ENCODE measurements at places on chromosomes 4 and X.

DNA sequence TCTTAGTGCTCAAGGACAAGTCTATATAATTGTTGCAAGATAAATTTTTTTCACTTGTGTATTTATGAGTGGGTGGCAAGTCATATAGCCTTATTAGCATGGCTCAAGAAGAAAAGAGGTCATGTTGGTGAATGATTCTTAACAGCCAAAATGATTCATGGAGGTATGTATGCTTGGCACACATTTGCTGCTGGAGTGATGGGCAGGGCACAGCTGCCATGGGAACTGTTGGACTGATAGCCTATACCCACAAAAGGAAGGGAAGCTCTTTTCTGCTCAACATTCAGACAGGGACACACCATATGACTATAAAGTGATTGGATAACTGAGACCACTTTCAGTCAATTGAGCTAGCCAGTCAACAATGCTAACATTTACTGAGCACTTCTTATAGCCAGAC, 46.8 kb upstream of the PITX2 start:
- no peak for DNase-seq

DNA sequence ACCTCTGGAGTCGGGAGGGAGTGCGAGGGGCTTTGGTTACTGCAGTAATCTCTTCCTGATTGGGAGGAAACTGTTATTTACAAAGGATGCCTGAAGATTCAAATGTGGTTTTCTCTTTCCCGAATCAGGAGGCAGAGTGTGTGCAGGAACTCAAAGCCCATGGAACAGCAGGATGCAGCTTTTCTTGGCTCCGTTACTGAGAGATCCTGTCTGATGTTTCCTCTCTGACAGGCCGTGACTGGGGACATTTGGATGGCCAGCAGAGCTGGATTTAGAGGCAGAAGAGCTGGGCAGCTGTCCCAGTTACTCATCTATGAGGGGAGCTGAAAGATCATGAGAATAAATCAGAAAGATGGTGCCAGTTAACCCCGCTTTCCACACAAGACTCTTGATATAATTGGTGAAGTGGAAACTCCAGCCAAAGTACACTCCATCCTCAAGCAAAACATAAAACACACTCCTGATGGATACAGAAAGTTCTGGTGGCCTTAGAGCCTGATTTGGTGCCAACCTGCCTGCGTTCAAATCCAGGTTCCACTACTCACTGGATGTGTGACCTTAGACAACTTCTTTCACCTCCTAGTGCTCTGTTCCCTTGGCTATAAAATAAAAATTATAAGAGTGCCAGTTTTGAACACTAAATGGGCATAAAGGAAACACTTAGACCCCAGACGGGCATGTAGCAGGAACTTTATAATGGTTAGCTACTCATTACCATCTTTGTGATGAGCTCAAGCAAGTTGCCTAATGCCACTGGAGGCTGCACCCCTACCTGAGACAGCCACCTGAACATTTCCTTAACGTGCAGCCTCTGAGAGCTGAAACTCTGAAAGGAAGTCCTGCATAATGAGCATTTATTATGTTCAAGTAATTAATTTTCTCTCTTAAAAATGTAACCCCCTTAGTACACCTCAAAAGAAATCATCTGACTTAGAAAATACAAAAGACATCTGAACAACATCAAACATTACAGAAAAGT, 349.0 kb upstream of the GATB start:
- no peak for DNase-seq

- DNase-seq, result peak; percentile 53
Measured at GRCh38 chr4:174198828-174199227, 84.6 kb downstream of the FBXO8 start.

DNA sequence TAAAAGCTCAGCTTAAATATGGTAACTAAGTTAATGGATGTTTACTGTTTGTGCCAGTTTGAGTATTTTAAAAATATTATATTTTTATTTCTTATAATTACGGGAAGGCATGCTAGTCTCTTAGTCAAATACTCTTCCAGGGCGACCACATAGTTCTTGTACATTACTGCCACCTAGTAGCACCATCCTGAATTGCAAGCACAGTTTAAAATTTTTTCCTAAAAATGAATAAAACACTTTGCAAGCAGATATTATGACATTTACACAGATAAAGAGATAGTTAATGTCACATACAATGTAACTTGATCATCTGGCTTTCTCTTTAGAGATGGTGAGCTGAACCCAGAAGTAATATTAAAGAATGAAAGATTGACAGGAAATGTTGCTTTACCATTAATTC, 11.5 kb downstream of the NDP start:
- no peak for DNase-seq

DNA sequence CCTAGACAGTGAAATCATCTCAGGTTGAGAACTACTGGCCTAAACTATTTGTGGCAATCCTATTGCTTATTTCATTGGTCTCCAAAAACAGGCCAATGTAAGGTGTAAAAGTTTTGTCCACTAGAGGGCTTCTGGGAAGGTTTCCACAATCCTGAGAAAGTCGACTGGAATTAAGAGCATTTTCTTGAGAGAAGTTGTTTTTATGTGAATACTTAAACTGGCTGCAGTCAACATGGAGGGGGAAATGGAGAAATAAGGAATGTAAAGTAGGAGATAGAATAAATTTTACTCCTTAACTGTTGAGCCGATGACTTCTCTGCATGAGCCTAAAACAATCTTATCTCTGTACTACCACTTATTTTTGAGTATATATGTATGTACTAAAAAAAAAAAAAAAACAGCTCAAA, 11.0 kb upstream of the EIF4E start:
- DNase-seq, result peak; percentile 50

DNA sequence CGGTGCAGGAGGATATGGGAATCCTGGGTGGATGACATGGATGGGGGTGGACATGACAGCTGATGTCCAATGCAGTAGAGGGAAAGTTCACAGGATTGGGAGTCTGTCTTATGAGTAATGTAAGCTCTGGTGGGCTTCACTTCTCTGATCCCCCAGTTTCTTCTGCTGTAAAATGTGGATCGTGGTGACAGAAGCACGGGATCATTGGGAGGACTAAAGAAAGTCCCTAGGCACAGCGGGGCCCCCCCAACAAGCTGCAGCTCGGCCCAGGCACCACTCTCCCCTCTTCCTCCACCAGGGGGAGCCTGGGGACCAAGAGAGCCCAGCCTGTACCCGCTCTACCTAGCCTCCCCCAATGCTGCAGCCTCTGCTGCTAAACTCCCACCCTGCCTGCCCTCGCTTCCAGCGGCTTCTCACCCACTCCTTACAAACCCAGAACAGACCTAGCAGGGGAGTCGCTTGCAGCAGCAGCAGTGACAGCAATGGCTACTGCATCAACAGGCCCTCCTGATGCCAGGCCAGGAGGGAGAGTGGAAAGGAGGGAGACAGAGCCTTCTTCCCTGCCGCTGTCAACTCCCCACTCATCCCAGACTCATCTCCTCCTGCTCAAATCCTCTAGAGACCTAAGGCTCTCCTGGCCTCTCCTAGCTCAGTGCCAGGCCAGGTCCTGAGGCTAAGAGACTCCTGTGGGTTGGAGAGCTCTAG, 36.1 kb upstream of the IQSEC2 start:
- DNase-seq, result peak; percentile 86

All from AG08396 (cell line).